ENCODE measurements at places on chromosomes 1 and 21.

DNA sequence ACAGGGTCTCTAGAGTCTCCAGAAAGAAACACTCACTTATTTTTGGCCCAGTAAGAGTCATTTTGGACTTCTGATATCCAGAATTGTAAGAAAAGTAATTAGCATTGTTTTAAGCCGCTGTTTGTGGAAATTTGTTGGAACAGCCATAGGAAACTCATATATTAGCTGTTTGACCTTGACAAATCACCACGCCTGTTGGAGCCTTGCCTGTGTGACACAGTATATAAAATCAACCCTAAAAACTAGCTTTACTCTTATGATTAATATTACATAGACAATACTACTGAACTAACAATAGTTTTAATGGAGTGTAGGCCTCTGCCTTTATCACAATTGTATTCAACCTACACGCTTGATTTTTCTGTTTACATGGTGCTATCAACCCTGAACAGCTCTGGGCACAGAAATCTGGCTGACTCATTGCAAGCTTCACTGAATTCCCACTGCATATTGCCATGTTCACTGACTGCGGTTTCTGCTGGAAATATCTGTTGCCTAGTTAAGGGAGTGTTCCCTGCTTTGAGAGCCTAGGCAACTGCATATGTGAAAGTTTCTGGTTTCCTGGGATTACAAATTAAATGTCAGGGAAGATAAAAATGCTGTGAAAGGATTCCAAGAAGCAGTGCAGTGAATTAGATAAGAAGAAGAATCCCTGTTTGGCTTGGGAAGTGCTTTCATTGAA, 419.5 kb upstream of the DEPDC1 start:
- no peak for DNase-seq

DNA sequence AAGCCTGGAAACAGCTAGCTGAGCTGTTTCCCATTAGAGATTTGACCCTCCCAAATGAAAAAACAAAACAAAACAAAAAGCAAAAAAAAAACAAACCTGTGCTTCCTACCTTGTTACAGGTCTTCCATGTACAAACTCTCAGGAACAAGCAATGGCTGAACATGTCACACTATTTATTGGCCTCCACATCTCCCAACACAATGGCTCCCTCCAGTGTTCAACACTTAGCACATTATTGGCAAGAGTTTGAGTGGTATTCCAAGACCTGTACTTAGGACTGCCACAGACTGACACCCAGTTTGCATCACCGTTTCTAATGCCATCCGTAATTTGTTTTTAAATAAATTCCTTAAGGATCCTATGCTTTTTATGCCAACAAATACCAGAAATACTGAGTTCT, 195.0 kb upstream of the OLFM3 start:
- DNase-seq, result peak; percentile 18

GRCh38 chr1:219092206-219092605, 81.5 kb upstream of the LYPLAL1 start:
- DNase-seq, result no peak

DNA sequence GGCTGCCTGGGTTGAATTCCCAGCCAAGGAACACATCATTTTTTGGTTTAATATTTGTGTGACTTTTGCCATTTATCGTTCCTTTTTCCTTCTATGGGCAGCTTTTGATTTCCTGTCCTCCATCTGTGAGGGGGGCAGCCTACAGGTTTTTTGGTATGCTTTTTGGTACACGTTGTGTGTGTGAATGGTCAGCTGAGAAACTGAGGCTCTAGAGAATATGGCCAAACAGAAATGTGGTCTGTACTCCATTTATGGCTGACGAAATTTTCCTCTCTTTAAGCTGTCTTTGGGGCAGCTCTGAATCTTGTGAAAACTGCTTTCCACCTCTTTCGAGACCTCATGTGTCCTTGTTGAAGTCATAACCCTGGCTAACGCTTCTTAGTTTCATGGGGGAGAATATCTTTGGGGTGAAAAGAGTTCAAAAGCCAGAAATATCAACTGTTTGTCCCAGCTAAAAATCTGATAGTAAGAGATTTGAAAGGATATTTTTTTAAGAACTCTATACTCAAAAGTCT, 26.6 kb downstream of the NRDC start:
- no peak for DNase-seq

DNA sequence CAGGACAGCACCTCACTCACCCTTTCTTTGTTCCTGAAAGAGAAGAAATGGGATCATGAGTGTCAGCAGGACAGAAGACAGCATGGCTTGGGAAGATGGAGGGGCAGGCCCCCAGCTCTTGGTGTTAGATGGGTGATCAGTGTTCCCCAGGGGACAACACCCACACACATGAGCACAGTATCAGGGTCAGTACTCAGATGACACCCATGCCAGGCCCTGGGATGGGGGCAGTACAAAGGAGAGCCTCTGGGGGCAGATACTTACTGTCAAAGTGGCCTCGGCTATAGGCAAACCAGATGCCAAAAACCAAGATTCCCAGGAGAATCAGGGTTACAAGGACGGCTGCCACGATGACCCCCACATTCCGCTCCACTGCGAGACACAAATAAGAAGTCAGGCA, 21.6 kb downstream of the F11R start:
- no peak for DNase-seq

Measured in NCI-H1092 (cell line).